ENCODE measurements at places on chromosomes 7 and 10.

DNA sequence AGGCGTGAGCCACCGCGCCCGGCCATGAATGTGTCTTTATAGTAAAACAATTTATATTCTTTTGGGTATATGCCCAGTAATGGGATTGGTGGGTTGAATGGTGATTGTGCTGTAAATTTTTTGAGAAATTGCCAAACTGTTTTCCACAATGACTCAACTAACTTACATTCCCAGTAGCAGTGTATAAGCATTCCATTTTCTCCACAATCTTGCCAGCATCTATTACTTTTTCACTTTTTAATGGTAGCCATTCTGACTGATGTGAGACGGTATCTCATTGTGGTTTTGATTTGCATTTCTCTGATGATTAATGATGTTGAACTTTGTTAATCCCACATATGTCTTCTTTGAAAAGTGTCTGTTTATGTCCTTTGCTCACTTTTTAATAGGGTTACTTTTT, 1187.9 kb downstream of the XPNPEP1 start:
- H3K36me3 ChIP-seq = peaks cover 4% of the 10 kb centered on the region
- H3K4me3 ChIP-seq = no peak overlapping the region
- DNase-seq = no peak
- no peak overlapping the region for H3K27ac ChIP-seq
- H3K27me3 ChIP-seq = no peaks in the 10 kb centered on the region

DNA sequence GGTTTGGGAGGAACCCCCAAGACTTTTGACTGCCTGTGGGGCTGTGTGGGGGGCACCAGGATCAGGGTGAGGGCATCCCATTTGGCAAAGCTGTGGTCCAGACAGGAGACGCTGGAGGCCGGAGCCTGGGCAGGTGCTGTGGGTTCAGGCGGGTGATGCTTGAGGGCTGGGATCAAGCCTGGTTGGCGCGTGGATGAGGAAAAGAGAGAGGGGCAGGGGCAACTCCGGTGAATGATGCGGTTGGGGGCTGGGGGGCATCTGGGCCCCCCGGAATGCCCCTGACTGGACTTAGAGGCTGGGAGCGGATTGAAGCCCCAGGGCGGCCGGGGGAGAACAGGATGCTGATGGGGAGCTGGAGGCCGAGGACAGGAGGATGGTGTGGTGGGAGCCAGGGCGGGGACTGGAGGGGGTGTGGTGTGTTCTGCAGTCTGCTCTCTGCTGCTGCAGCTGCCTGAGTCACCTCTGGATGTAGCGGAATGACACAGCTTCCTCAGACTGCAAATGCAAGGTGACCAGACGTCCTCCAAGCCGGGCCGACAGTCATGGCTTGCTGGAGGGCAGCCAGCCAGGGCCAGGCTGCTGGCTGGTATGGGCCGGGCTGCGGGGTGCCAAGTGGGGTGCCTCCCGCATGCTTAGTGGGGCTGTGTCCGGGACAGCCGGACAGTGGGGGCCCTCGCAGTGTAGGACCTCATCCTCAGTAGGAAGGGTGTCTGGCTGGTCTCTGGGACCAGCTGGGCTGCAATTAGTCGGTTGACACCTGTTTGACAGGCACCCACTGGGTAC, 3.2 kb downstream of the MAFK start:
- peak overlapping the region; percentile 94 for H3K4me3 ChIP-seq
- peak overlapping the region; percentile 84 for H3K27ac ChIP-seq
- H3K4me1 ChIP-seq = peaks cover 26% of the 10 kb centered on the region

DNA sequence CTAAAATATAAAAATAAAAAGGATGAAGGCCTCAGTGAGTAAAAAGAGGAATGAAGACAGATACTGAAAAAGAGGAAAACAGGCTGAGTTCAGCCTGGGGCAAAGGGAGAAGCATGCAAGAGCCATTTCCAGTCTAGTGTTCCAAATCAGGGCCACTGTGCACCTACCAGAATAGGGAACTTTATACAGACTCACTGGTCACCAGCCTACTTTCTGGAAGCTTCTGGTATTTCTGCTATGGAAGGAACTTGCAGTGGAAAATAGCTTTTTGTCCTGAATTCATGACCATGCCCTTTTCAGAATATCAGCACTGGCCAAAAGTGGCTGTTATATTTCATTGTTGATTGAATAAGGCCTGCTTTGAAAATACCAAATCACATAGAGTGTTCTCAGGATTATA, 28.8 kb downstream of the ABRAXAS2 start:
- H3K27me3 ChIP-seq = no peaks in the 10 kb centered on the region
- H3K27ac ChIP-seq = no peak overlapping the region
- no peaks in the 10 kb centered on the region for H3K4me1 ChIP-seq
- no peak overlapping the region for H3K4me3 ChIP-seq
- H3K36me3 ChIP-seq = peaks cover 12% of the 10 kb centered on the region

GRCh38 chr10:44292390-44293002, 92.4 kb downstream of the CXCL12 start:
- no peaks in the 10 kb centered on the region for H3K4me1 ChIP-seq
- peaks cover 29% of the 10 kb centered on the region for H3K27me3 ChIP-seq
- DNase-seq = no peak
- H3K36me3 ChIP-seq = no peaks in the 10 kb centered on the region
- no peak overlapping the region for H3K27ac ChIP-seq

GRCh38 chr10:73991884-73992245, 6.1 kb upstream of the VCL start:
- H3K27ac ChIP-seq = peak overlapping the region; percentile 50
- peaks cover 37% of the 10 kb centered on the region for H3K4me1 ChIP-seq
- no peaks in the 10 kb centered on the region for H3K27me3 ChIP-seq

DNA sequence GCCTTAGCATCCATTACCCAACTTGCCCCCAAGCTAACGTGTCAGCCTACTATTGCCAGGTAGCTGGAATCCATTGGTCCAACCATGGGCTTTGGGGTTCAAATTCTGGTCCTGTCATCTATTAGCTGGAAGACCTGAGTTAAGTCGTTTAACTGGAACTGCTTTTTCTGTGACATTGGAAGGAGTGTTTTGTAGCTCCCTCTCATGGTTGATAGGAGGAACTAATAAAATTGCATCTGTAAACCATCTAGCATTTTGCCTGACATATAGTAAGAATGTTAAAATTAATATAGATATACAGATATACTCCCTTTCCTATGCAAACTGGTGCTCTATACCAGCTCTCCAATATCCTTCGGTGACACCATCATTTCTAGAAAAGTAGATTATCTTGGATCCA, 23.8 kb upstream of the SLF2 start:
- DNase-seq = no peak
- H3K4me1 ChIP-seq = no peaks in the 10 kb centered on the region
- H3K27me3 ChIP-seq = peaks cover 23% of the 10 kb centered on the region
- no peak overlapping the region for H3K27ac ChIP-seq

DNA sequence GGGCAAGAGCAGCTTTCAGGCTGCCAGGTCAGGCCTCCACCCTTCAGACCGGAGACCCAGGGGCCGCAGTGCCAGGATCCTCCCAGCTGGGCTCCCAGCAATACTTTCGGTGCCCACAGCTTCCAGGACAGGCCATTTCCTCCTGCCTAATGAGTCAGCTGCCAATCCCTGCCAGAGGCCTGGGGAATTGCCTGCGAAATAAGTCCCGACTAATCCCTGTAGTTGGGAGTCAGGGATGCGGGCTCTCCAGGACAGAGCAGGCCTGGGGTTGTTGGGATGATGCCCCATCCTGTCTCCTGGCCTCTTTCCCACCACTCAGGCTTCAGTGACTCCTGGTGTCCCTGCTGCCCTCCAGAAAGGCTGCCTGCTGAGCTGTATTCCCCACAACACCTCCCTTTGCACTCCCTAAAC, 143.5 kb upstream of the UNC5B start:
- no peak overlapping the region for H3K4me3 ChIP-seq
- no peak for DNase-seq
- no peak overlapping the region for H3K27ac ChIP-seq
- H3K4me1 ChIP-seq = no peaks in the 10 kb centered on the region
- no peaks in the 10 kb centered on the region for H3K36me3 ChIP-seq
- peaks cover 9% of the 10 kb centered on the region for H3K27me3 ChIP-seq

GRCh38 chr10:77079592-77080300, 557.9 kb downstream of the KCNMA1 start:
- H3K4me1 ChIP-seq = no peaks in the 10 kb centered on the region
- H3K27me3 ChIP-seq = peaks cover 29% of the 10 kb centered on the region
- no peaks in the 10 kb centered on the region for H3K36me3 ChIP-seq
- no peak for DNase-seq
- no peak overlapping the region for H3K4me3 ChIP-seq
- H3K27ac ChIP-seq = no peak overlapping the region

All from natural killer cell treated with Interleukin-12 subunit alpha and Interleukin-12 subunit beta and Interleukin-15 and Interleukin-18, amount 100 ng/mL, for 72 hours (primary cell).